ENCODE measurements at places on chromosomes 7 and 10.

DNA sequence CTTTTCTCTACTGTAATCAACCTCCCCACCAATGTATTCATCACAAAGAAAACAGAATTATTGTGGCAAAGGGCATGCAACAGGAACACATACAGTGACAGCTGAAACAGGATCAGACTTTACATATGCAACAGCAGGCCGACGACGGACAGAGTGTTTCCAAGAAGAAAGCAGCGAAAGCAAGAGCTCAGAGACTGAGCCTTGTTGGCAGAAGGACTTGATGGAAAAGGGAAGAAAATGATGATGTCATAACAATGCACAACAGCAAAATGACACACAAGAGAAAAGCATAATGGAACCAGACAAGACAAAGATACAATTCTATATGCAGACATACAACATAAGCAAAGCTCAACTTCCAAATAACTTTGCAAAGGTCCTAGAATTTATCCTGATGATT lies 106.5 kb downstream of the ARHGAP12 start:
- no peak for DNase-seq

DNA sequence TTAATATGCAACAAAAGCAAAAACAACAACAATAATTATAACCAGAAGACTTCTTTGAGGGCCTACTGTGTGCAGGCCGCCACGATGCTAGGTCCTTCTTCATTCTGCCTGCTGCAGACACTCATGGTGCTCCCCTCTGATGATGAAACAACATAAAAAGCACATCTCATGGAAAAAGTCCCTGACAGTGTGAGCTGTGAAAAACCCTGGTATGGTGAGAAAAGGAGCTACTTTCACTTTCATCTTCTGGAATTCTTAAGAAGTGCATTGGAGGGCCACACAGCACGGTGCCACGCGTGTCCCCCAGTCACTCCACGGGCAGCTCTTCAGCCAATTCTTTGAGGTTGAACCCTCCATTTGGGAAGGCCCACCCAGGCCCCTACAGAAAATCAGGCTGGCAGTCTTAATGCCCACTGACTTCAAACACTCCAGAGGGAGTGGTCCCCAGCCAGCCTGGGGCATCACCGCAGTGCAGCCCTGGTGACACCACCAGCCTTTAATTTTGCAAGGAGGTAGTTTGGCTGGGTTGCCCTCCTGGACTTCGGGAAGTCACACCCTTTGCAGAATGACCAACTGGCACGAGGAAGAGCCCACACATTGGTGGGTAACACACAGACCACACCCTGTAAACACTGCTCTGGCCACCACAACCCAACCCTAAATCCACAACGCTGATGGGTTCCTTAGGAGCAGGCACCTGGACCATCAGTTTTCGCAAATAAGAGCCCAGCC lies 7.7 kb downstream of the KCNMA1 start:
- no peak for DNase-seq

GRCh38 chr10:62323751-62324150 lies 50.4 kb upstream of the ZNF365 start:
- no peak for DNase-seq

GRCh38 chr10:34760606-34761005 lies 54.5 kb downstream of the PARD3 start:
- DNase-seq, result no peak

- DNase-seq, result no peak
Measured at GRCh38 chr7:5291301-5291700, 8.6 kb downstream of the SLC29A4 start.

GRCh38 chr10:734481-734880 lies 45.0 kb upstream of the DIP2C start:
- DNase-seq, result no peak

DNA sequence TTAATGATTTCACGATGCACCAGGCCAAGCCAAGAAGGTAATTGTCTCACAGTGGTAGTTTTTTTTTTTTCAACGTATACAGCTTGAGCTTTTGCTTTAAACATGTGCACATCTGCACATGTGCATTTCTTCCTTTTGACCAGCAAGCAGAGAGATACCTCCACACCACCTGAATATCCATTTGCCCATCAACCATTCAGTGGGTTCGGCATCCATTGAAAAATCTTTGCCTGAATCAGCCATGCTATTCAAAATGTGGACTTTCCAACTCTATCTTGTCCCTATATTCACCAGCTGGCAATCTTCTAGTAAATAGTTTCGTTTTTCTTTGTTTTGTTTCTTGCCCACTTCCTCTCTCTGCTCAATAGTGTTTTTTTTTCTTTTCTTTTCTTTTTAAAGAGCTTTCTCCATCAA lies 7.7 kb upstream of the TRA2A start:
- DNase-seq, result no peak

DNA sequence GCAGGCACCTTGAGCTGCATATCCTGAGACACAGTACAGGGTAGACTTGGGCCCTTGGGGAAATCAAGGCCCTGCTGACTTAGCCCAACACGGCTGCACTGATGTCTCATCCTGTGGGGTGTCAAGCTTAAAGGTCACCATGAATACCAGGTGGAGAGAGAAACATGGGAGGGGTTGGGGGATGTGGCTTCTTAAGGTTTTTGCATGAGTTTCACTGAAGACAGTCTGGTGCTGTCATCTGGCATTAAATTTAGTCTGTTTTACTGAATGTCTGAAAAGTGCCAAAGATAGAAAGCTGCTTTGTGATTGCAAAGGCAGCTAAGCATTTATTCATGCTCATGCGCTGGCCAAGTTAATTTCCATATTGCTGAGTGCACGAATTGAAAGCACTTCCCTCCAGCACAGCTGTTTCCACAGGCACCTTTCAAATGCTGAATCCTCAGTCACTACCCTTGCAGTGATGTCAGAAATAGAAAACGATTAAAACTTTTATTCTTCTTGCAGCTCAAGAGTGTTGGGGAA lies 102.1 kb downstream of the OSBPL3 start:
- no peak for DNase-seq

DNA sequence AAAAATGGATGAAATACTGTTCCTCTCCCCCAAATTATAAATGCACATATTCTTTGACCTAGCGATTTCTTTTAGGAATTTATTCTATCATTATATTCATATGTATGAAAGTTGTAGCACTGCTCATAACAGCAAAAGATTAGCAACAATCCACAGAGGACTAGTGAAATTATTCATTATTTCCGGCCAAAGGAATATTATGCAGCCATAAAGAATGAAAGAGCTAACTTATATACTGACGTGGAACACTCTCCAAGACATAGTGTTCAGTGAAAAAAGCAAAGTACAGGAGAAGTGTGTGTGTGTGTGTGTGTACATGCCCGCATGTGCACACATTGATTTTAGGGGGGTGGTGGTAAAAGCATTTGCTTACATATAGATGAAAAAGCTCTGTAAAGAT lies 23.3 kb downstream of the MMS19 start:
- no peak for DNase-seq

GRCh38 chr7:148623586-148624282 lies 33.2 kb downstream of the C7orf33 start:
- DNase-seq, result peak; percentile 34

GRCh38 chr7:67487316-67487715 lies 490.7 kb downstream of the TYW1 start:
- no peak for DNase-seq

GRCh38 chr7:18421297-18422002 lies 74.1 kb upstream of the HDAC9 start:
- no peak for DNase-seq

DNA sequence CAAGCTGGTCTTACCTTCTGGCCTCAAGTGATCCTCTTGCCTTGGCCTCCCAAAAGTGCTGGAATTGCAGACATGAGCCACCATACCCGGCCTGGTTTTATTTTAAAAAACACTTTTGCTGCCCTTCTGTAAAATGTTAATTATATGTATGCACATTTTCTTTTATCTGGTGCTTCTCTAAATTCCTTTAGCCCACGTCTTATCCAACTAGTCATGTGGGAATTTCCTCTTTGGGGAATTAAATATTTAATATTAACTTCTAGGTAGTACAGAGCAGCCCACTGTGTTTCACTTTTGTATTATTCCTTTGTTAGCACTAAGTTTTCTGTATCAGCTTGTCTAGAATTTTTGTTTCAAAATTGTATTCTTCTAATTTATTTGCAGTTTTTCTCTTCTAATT lies 181.7 kb upstream of the KAT6B start:
- DNase-seq, result no peak

DNA sequence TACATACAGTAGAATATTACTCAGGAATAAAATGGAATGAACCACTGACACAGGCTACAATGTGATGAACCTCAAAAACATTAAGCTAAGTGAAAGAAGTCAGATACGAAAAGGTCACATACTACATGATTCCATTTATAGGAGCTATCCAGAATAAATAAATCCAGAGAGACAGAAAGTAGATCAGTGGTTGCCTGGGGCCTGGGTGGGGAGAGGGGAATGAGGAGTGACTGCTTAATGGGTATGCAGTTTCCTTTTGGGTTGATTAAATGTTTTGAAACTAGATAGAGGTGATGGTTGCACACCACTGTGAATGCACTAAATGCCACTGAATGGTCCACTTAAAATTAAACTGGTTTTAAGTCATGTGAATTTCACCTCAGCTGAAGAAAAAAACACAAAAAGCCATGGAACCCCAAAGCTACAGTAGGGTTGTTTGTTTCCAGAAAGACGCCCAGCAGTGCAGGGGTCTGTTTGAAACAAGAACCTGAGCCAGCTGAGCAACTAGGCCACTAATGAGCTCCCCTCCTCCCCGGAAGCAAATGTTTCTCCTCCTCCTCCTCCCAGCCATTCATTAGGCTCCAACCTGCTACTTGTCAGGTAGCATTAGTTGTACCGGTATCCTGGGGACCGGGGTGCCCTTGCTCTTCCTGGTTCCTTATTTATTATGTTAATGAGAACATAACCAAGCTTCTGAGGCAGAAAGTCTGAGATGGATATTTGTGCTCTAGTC lies 168.4 kb downstream of the EVX1 start:
- no peak for DNase-seq

- DNase-seq, result no peak
Measured at GRCh38 chr7:100655908-100656674, at the start of gene ACTL6B. Gene ACTL6B (minus strand): TSS chr7:100656448. CDS start chr7:100656354, 94 bp downstream.

DNA sequence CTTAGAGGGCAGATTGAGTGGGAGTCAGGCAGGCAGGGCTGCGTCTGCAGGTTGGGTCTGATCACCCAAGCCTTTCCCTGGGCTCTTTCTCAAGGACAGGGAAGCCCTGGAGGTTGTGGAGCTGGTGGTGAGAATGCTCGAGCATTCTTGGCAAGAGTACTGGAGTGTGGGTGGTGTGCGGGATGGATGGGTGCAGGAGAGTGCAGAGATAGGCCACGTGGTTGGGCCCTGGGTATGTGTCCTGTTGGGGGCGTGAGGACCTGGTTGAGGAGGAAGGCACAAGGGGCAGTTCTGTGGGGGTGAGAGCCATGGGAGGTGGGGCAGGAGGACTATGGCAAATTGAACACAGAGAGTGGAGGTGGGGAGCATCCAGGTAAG lies 135.9 kb downstream of the PTPN20 start:
- no peak for DNase-seq

DNA sequence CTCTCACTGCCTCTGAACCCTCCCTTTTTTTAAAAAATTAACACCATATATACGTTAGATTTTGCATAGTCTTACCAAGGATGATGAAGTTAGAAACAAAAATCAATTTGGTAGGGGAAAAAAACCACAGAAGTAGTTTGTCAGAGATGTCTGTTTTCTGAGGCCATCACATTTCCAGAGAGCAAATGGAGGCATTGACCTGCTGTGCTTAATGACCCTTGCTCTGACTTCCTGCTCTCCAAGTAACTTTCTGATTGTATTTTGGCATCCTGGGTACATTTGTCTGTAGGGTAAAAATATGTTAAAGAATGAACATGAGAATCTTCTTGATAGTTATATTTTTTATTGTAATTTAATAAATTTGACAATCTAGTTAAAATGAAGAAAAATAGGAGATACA lies 140.2 kb downstream of the LCOR start:
- no peak for DNase-seq

DNA sequence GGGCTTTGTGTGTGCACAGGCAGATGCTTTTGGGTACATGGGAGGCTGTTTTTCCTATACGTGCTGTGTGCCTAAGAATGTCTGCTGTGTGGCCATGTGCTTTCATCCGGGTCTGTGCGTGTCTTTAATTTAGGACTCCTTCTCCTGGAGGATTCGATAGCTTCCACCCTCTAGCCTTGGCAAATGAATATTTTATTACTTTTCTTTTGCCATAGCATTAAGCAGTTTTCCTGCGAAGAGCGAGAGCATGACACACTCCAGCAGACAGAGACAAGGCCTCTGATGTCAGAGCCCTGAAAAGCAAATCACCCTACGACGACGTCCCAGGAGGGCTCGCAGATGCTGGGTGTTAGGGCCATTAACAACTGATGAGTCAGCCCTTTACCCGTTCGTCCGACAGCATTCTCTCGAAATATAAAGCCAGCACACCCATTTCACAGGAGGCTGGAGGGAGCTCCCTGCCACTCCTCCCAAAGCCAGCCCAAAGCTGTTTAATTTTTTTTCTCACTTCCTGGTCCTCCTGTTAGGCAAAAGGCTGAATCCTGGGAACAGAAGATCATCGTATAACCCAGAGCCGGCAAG lies 311.3 kb upstream of the ZMIZ1 start:
- no peak for DNase-seq

DNA sequence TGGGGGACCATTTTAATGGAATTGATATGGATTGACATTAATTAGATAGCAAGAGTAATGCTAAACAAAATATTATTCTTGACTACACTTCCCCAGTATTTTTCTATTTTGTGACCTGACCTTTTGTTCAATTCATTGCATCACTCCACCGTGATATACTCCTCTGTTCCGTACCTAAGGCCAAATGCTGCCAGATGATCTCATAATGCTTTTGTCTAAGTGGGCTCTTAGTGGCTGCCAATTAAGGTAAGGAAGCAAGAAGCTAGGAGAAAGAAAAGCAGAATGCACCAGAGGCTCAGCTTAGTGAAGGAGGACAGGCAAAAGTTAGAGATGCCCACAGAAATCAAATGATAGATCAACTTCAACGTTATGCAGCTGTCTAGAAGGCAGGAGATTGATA lies 36.4 kb downstream of the FEZF1 start:
- no peak for DNase-seq

- DNase-seq, result no peak
Measured at GRCh38 chr7:88922944-88923343, 127.4 kb upstream of the TEX47 start.

GRCh38 chr7:106199813-106200364 lies 84.9 kb downstream of the NAMPT start:
- DNase-seq, result no peak

DNA sequence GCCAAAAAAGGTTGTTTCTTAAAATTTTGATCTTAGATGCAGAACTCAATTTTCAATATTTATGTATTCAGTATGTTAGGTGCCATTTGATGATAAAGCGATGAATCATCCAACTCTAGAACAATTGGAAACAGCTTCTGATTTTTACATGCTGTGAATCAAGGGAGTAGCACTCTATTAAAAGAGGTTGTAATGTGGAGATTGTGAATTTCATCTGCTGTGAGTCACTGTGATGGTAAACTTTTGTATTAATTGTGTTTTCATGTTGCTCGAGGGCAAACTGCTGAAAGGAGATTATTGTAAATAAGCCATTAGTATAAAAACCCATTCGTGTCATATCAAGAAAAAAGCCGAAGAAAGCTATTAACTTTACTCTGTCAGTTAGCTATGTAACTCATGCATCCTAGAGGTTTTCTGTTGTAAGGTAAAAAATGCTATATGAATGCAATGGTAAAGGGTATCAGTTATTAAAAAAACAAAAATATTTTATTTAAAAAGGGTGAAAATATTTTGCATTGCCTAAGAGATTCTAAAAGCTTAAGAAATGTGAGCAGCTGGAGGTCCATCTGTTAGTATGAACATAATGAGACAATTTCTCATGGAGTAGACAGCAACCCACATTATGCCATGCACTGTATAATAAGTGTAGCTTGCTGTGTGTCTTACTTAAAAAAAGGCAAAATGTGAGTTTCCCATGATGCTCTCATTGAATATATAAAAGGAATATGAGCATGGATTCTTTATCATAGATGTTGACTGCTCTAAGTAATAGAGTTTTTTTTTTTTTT lies 511.0 kb upstream of the PCDH15 start:
- DNase-seq, result no peak
